ENCODE measurements at places on chromosomes 3 and 15. TPM values are rescaled to one million over a fixed set of nuclear protein-coding genes. Genes with fewer than 3 reads are reported as not detected.
A peak's percentile ranks its signal among the peaks of the same experiment; 100 is the strongest.

GRCh38 chr15:42120285-42120684, 25.9 kb upstream of the PLA2G4D start:
- DNase-seq = no peak

GHRL gene
- 1.9 TPM for polyA plus RNA-seq

NOX5 gene
- not detected for polyA plus RNA-seq

GRCh38 chr3:114899186-114899931, 247.7 kb downstream of the ZBTB20 start:
- DNase-seq = peak; percentile 73

CISH gene
- polyA plus RNA-seq = 2.2 TPM

SAMD7 gene
- not detected for polyA plus RNA-seq

GRCh38 chr15:70469182-70469581, 294.2 kb downstream of the UACA start:
- no peak for DNase-seq

PPP4R2 gene
- 5.6 TPM for polyA plus RNA-seq

- DNase-seq = no peak
These were observed 283.3 kb upstream of the RGMA start for GRCh38 chr15:93372208-93372864.

EIF4E3 gene
- polyA plus RNA-seq = 7.2 TPM

GRCh38 chr3:36477655-36478054, 97.4 kb downstream of the STAC start:
- DNase-seq = no peak

GOLGA8S gene
- polyA plus RNA-seq = not detected

- DNase-seq = no peak
These were observed 101.8 kb upstream of the ALDH1A3 start for GRCh38 chr15:100777821-100778220.

DNA sequence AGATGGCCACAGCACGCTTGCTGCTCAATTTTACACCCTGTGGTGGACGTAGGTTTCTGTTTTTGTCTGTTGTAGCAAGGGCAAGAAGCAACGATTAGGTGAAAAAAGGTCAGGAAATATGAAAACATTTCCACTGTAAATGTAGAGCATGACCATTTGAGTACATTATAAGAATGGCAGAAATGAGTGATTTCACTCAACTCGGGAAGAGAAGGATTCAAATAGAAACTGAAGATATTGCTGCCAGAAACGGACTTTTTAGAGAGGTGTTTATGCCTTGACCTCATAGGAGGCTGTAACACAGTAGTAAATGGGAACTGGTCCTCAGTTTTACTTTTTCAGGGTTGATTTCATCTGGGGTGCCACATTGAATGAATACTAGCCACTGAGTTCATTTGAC, 33.1 kb upstream of the GASK1A start:
- no peak for DNase-seq

DNA sequence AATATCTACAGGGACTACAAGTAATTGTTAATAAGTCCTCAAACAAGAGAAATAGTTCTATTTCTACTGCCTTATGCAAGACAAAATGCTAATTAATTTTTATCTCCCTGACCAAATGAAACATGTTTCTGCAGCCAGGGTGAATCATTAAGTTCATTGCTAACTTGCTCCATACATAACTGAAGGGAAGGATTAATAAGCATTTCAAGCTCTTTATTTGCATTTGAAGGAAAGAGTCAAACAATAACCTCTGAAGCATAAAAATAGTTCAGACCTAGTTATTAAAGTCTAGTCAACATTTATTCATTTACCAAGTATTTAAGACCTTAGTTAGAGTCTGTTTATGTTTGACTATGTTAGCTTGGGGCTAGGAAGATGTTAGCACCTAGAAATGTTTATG, 120.0 kb downstream of the ATP1B3 start:
- DNase-seq = no peak

- DNase-seq = no peak
These were observed 356.6 kb downstream of the GABRG3 start for GRCh38 chr15:27327467-27328025.

GRCh38 chr15:60652870-60653269, 173.9 kb upstream of the ICE2 start:
- no peak for DNase-seq

DNA sequence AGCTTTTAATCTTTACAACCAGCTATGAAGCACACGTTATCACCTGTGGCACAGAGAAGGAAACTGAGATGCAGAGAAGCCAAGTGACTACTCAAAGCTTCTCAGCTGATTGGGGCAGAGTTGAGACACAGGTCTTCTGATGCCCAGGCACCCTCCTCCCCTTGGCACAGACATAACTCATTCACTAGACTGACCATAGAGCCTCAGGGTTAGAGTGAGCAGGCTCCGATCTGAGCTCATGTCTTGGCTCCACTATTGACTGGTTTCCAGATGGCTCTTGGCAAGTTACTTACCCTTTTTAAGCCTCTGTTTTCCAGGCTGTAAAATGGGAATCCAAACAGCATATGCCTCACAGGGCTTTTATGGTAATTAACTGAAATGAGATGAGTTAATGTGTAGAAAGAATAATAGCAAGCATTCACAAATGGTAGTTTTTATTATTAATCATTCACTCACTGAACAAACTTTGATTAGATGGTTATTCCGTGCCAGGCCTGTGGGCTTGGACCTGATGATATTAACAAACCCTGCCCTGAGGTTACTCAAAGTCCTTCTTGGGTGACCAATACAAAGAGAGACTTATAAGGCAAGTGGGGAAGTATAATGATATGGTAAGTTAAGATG, 184.3 kb downstream of the ANXA2 start:
- DNase-seq = no peak

GRCh38 chr3:126508564-126508964, 9.0 kb downstream of the UROC1 start:
- no peak for DNase-seq

- DNase-seq = peak; percentile 81
These were observed 64.8 kb downstream of the LRIG1 start for GRCh38 chr3:66435989-66436388.

KIF23 gene
- 10.9 TPM for polyA plus RNA-seq

DNA sequence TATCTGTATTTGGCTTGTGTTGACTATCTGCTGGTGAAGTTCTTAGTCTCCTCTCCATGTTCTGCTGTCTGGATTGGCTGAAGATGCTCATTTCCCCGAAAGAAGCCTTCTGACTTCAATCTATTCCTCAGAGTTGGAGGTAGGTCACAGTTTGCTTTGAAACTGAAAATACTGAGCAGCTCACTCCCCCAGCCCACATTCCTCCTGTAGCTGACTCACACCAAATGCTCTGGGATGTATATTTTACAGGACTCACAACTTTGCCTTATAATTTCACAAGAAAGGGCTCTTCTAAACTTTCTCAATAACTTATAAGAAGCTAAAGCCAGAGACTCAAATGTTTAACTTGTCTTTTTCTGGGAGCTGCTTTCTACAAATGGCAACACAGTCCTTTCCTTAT, 36.3 kb upstream of the SNX4 start:
- no peak for DNase-seq

- peak; percentile 25 for DNase-seq
These were observed 165.1 kb downstream of the APBA2 start for GRCh38 chr15:29050870-29051269.

GRCh38 chr15:40582726-40583246, 11.3 kb upstream of the KNL1 start:
- DNase-seq = no peak

- no peak for DNase-seq
These were observed 2.0 kb downstream of the TRIM71 start for GRCh38 chr3:32819551-32820348.

- DNase-seq = no peak
These were observed 358.3 kb upstream of the CFAP20DC start for GRCh38 chr3:59408047-59408624.

GRCh38 chr15:77015646-77016320, 20.9 kb downstream of the PSTPIP1 start:
- no peak for DNase-seq

SEMA3G gene
- polyA plus RNA-seq = 5.0 TPM

TGM5 gene
- not detected for polyA plus RNA-seq

- peak; percentile 53 for DNase-seq
These were observed 120.5 kb downstream of the PDZRN3 start for GRCh38 chr3:73504239-73504638.

GRCh38 chr3:13188181-13188779, 115.1 kb upstream of the IQSEC1 start:
- no peak for DNase-seq

NAALADL2 gene
- polyA plus RNA-seq = 0.80 TPM

GRCh38 chr3:72336114-72336651, 512.1 kb downstream of the SHQ1 start:
- no peak for DNase-seq

DNA sequence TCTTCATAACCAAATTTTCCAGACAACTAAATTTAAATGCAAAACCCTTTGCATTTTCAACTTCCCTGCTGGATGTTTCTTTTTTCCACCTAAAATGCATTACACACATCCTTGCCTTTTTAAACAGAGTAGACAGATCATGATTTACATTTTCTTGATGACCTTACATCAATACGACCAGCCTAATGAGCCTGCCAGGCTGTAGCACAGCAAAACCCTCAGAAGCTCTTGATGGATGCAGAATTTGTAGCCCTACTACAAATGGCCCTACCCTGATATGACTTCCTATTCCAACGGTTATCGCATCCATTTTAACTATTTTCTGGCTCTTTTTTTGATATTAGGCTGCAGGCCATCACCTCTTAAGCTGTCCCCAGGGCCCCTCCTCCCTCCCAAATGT, 66.3 kb downstream of the NTRK3 start:
- no peak for DNase-seq

DNA sequence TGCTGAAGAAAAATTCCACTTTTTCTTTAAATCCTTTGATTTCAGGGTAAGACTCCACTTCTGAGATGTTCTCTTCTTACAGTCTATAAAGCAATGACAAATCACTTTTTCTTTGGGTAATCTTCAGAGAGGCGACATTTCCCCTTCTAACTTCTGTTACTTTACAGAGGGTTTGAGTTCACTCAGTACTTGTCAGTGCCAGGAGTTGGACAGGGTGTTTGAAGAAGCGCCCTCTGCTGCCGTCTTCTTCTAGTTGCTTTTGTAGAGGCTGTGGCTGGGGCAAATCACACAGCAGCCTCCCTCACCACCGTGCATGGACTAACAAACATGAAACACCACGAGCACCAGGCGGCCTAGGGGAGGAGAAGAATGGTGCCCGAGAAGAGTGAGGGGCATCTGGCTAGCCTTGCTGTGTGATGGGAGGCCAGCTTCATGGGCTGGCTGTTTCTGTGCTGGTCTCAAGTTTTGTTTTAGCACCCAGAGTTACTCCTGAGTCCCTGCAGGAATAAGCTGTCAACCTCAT, at the start of gene CD80:
Gene CD80 (minus strand): TSS at position 174 of the 523 bp plus-strand sequence. CDS start 1,886 bp downstream, outside the sequence.
- no peak for DNase-seq

TRPM1 gene
- polyA plus RNA-seq = not detected

GPR160 gene
- polyA plus RNA-seq = 0.68 TPM

DNA sequence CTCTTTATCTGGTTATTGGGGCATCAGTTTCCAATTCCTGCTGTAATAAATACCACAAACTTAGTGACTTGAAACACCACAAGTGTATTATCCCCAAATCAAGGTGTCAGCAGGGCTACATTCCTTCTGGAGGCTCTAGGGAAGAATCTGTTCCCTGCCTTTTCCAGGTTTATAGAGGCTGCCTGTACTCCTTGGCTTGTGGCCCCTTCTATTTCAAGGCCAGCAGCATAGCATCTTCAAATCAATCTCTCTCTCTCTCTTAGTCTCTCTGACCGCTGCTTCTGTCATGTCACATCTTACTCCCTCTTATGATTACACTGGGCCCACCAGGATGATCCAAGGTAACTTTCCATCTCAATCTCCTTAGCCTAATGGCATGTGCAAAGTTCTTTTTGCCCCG, 44.9 kb upstream of the CA12 start:
- no peak for DNase-seq

GRCh38 chr15:60179786-60180391, 175.8 kb downstream of the FOXB1 start:
- no peak for DNase-seq

DNA sequence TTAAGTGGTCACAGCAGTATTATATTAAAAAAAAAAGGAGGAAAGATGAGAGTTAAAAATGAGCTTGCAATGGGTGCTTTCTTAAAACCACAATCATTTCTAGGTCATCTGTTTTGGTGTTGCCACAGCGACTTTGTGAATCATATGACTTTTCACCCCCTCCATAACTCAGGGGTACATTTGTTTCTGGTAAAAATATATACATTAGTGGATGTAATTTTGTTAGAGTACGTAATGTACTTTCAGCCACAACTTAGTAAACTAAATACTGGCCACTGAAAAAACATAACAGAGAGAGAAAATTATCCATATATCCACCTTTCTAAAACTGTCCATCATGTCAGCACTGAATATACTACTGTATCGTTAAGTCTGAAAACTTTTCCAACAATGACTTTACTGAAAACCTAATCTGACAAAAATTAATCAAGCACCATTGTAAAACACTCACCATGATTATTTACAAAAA, 3.4 kb downstream of the ANKRD28 start:
- no peak for DNase-seq

DNA sequence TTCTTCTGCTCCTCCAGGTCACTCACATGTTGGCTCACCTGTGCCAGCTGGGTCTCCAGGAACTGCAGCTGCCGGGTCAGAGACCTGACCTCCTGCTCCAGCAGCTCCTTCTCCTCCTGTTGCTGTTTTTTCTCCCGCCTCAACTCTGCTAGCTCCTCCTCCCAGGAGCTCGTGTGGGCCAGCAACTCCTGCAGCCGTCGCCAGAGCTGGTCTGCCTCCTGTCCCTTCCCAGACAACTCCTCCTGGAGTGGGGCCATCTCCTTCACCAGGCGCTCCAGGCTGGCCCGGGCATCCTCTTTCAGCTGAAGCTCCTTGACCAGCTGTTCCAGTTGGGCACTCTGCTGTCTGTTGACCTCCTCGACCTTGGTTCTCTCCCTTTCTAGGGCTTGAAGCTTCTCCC, 24.5 kb downstream of the CXCR6 start:
- DNase-seq = no peak

DNA sequence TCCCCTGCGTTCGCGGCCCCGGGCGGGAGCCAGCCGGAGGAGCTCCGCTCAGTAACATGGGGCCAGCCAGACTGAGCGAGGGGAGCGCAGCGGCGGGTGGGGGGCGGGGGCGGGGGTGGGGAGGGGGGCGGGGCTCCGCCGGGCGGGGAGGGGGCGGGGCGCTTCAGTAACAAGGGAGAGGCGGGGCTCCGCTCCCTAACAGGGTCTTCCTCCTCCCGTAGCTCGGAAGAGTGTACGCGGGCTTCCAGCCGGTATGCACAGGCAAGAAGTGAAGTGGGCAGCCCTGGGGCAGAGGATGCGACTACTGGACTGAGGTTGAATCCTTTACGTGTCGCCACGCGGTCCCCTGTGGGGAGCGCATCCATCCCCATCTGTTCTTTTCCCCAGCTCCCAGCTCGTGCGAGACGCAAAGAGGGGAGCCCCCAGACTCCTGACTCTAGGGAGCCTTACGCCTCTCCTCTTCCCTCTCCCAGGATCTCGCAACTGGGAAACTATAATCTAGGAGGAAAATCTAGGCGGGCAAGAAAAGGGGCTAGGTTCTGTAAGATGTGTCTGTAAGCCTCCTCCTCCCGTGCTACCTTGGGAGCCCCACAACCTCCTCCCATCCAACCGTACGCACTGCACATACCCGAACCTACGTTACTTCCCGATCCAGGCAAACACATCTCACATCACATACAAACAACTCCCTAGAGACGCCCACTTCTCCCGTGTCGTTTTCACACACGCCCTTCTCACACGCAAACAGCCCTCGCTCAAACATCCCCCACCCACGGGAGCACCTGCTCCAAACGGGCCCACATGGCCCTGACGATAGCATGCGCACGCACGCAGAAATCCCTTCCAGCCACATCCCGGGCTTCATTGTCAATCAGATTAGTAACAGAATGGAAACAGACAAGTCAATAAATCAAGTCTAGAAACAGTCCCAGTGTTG, at the start of gene SHF:
Gene SHF (minus strand): TSS at position 73 of the 937 bp plus-strand sequence. CDS start 15 bp downstream, at position 58.
- peak; percentile 94 for DNase-seq
